ENCODE measurements at places on chromosomes 3 and 15.

GRCh38 chr3:71011565-71012287, 571.8 kb downstream of the FOXP1 start:
- DNase-seq: no peak

DNA sequence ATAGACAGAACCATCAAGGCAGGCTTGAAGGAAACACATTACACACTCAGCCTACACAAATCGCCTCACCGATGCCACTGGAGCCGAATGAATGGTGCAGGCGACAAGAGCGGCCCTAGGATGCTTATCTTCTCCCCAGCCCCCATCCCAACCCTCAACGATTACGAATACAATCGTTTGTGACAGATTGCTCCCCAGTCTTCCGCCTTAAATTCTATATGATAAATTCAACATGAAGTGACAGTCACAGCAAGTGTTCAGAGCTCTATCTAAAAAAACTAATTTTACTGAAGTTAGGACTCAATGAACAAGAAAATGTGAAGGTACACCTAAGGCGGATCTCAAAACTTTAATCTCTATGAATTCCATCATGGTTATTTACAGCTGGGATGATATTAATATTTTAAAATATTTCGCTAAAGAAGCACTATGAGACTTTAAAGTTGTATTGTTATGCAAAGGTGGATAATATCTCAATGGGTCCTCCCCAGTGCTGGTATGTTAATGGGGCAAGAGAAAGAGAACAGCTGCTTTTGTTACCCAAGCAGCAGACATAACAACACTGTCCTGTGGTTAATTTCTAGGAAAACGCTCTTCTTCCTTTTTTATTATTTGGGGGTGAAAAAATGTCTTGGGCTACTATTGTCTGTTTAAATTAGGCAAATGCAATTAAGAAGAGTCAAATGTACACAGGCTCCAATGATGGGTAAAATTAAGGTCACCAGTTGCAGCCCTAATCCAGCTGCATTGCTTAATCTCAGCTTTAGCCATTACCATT, 147.6 kb upstream of the NR2F2 start:
- no peak for DNase-seq

- no peak for DNase-seq
These were observed 68.0 kb downstream of the CASR start for GRCh38 chr3:122251428-122251827.

DNA sequence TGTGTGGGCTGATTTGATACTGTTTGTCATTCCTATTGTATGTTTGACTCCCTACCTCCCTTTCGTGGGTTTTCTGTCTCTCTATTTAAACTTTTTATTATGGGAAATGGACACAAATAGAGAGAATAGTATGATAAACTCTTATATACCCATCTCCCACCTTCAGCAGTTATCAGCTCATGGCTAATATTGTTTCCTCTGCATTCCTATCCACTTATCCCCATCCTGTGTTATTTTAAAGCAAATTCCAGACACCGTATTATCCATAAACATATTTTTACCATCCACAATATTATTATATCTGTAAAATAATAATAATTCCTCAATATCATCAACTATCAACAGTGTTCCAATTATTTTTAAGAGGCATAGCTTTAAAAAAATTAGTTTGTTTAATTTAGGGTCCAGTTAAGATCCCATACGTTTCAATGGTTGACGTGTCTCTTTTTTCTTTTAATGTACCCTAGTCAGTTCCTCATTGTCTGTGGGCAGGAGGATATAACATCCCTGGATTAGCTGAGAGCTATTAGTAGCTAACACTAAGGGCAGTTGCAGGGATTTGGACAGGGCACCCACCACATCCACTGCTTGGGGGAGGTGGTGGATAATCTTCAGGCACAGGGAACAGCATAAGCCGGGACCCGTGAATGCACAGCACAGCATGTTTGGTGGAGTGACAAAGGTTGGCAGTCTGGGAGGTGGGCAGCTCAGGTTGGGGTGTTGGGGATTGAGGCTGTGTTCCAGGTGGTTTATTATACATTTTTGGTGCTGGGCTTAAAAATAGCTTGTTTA, 23.5 kb downstream of the PLCL2 start:
- DNase-seq: no peak

GRCh38 chr15:45854455-45855202, 219.8 kb downstream of the SQOR start:
- no peak for DNase-seq

GRCh38 chr3:106678657-106679390, 698.4 kb upstream of the CCDC54 start:
- DNase-seq: no peak

- no peak for DNase-seq
These were observed 841.4 kb upstream of the NR2F2 start for GRCh38 chr15:95489103-95489502.

- DNase-seq: no peak
These were observed 10.5 kb upstream of the RPL29 start for GRCh38 chr3:52006017-52006819.
